ENCODE measurements at places on chromosomes 1 and 21.

GRCh38 chr1:36977731-36978406, 56.4 kb downstream of the GRIK3 start:
- no peak for DNase-seq

DNA sequence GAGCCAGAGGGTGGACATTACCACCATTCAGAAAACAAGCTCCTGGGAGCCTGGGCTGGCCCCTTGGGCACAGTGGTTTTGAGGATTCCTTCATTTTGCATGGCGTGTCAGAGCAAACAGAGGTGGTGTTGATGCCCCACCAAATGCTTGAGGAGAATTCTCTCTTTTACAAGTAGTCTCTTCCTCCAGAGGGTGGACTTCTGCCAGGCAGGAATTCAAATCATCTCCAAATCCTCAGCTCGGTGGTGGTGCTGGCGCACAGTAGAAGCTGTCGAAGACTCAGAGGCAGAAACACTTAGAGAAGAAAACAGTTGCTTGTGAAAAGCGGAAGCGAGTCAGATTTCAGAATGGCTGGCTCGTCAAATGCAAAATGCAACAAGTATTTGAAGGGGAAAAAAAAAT, 3.4 kb upstream of the CHI3L1 start:
- no peak for DNase-seq

GRCh38 chr1:244354810-244355278, 96.9 kb downstream of the ADSS2 start:
- DNase-seq, result no peak

DNA sequence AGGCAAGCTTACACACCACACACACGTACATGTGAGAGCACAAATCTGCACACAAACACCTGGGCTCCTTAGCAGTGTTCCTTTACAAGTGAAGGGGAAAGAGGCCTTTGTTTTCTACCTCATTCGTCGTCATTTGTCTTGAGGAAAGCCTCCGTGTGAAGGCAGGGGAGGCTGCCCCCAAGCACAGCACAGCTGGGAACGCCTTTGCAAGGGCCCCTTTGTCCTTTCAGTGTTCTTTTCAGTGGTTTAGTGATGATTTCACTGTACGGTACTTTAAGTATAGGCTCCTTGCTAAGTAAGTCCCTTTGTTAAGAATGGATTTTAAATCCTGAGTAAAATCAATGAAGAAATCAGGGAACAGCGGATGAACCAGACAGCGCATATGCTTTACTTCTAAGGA, 94.1 kb downstream of the PGBD5 start:
- no peak for DNase-seq

- no peak for DNase-seq
Observed at GRCh38 chr21:42381347-42381984, 14.4 kb downstream of the TMPRSS3 start.

DNA sequence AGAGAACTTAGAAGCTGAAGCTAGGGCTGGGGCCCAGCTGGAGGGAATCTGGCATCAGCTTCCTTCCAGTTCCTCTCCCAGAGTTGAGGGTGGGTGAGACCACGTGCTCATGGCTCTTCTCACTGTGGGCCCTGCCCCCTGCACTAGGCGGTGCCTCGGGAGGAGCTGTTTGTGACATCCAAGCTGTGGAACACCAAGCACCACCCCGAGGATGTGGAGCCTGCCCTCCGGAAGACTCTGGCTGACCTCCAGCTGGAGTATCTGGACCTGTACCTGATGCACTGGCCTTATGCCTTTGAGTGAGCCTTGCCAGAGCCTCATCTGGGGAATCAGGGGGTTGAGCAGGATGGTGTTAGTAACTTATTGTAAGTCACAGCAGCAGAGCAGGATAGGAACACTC, 16.1 kb downstream of the AKR1A1 start:
- no peak for DNase-seq

GRCh38 chr21:36323032-36323431, 3.0 kb downstream of the MORC3 start:
- DNase-seq, result no peak

- DNase-seq, result no peak
Observed at GRCh38 chr1:228990906-228991569, 255.8 kb downstream of the RHOU start.

- peak; percentile 87 for DNase-seq
Observed at GRCh38 chr1:19251305-19252196, at the start of the genes EMC1 and MRTO4. TSS of gene EMC1 (minus strand) at chr1:19251524. CDS start at chr1:19251509, 15 bp downstream. TSS of gene MRTO4 (plus strand) at chr1:19251805. CDS start at chr1:19251836, 31 bp downstream.

GRCh38 chr1:214847071-214847810, 235.3 kb upstream of the KCNK2 start:
- DNase-seq, result no peak

- DNase-seq, result no peak
Observed at GRCh38 chr1:183245357-183245756, 59.3 kb downstream of the LAMC2 start.

DNA sequence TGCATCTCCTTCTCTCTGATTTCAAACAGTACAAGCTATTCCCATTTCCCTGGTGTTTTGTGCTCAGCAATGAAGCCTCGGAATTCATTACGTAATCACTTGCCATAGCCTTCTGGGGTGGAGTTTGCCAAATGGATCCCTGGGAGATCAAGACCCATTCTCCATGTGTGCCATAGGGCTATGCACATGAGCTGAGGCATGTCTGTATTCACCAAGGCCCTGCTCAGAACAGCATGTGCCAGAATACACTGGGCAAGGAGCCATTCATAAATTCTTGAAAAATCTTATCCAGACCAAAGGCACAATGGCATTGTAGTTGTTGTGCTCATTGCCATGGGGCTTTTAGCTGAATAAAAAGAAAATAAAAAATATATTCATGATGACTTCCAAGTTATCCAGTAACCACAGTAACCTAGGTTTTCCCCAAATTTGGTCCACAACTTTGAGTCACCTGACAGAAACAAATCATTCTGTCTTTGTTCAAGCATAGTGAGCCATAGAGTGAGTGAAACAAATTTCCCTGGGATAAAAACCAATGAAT, 53.0 kb downstream of the CRB1 start:
- DNase-seq, result no peak

DNA sequence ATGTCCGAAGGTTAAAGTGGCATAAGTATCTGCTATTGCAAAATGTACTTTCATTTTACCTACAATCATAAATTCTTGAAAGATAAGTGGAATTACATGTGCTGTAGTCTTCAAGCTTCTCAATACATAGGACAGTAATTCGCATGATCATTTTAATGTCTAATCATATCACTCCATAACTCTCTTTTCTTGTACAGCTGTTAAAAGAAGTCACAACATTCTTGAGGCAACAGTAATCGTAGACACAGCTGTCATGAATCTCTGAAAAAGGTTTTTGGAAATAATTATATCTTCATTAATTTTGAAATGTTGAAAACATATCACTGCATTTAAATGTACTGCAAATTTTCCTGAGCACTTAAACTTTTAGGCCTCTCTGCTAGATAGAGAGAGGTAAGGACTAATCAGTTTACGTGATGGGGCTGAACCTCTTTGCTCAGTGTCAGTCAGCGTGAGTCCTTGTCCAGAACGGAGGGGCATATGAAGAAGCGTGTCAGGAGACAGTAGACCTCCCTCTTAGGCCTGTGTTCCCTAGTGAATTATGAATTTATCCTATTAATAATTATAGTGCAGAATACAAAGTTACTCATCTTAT, 133.4 kb downstream of the NEK7 start:
- DNase-seq, result no peak

- no peak for DNase-seq
Observed at GRCh38 chr1:31742462-31743212, 21.5 kb downstream of the ADGRB2 start.

DNA sequence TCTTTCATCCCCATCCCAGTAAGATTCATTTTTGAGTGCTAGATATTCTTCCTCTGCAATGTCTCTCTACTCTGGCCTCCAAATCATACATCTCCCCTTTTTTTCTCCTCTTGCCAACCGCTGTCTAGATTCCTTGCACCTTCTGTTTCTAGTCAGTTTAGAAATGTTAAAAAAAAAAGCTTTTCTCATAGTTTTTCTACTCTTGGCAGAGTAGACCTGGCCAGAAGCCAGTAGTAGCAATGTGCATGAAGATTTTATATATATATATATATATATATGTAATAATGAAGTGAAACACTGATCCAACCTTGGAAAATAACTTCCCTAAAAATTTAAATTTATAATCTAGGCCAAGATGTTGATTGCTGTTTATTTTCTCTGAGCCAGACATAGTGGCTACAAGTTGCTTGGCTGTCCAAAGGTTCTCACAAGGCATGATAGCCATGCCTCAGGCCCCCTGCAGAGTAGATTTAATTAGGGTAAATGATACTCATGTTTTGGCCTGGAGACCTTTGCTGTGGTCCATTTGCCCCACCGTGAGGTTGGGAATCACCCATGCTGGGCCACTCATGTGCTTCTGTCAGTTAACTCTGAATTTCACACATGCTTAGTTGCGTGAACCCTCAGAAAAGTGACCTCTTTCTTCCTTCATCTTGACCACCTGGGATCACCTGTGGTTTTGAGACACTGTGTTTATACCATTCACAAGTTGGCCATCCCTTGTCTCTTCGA, 103.4 kb upstream of the KCNE2 start:
- DNase-seq, result no peak

Measured in nucleus accumbens (tissue), 56 donors.